ENCODE measurements at places on chromosomes 13 and 19. TPM values are rescaled to one million over a fixed set of nuclear protein-coding genes. Genes with fewer than 3 reads are reported as not detected.

Gene CDK8
- total RNA-seq = 10.5 TPM

Gene MAB21L1
- total RNA-seq = 0.29 TPM

Gene IZUMO2
- total RNA-seq = not detected

Gene GIPC3
- 1.5 TPM for total RNA-seq

Gene ZFP30
- 7.3 TPM for total RNA-seq

GRCh38 chr13:31896427-31896826, 135.1 kb upstream of the FRY start:
- DNase-seq = peak; percentile 34

DNA sequence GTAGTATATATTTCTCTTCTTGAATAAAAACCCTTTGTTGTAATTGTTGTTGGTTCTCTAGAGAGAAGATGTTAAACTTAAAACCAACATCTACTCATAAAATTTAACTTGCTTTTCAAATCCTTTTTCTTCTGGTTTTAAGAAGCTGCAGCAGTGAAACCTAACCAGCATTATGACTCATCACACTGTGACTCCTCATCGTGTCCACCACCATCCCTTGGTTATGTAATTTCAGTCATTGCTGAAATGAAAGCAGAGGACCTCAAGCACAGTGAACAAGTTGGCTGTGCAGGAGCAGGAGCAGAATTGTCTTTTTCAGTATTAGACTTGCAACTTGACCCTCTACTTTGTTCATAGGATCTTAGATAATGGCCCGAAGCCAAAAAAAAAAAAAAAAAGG, 64.9 kb upstream of the HTR2A start:
- DNase-seq = no peak

DNA sequence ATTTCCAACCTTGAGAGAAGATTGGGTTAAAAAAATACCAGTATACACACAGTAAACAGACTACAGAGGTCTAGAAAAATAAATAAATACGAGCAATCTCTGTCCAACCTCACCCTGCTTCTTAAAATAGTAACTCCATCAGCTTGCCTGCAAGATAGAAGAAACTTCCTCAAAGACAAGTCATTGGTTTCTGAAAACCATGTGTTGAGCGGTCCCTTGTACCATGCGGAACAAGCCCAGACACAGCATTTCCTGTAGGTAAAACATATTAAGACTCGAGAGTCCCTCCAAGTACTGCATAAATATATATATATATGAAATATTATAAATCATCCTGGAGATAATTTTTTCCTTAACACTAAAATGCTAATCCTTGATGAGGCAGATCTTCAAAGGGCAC, 157.4 kb downstream of the MZT1 start:
- DNase-seq = no peak

GRCh38 chr13:31747291-31747690, 8.0 kb downstream of the RXFP2 start:
- no peak for DNase-seq

DNA sequence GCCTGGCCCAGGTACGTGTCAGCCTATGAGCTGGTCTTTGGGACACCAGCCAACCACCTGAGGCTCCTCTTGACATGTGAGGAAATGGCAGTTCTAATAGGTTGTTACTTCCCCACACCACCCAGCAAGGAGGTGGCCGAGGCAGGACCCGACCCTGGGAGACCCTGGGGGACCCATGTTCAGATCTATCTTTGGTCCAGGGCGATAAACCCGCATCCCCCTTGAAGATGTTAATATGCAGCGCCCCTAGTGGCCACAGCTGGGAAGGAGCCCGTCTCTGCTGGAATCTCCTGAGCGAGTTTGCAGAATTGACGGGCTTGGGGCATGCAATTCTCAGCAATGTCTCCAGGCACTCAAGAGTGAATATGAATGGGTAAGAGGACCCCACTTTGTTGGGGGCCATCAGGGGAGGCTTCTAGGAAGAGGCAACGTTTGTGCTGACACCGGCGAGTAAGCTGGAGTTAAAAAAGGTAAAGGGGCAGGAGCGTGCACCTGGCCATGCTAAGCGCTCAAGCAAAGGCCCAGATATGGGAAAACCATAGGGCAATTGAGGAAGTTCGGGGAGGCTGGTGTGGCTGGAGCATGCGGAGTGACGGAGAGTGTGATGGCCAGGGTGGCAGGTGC, 1.5 kb upstream of the MYO1F start:
- peak; percentile 77 for DNase-seq

DNA sequence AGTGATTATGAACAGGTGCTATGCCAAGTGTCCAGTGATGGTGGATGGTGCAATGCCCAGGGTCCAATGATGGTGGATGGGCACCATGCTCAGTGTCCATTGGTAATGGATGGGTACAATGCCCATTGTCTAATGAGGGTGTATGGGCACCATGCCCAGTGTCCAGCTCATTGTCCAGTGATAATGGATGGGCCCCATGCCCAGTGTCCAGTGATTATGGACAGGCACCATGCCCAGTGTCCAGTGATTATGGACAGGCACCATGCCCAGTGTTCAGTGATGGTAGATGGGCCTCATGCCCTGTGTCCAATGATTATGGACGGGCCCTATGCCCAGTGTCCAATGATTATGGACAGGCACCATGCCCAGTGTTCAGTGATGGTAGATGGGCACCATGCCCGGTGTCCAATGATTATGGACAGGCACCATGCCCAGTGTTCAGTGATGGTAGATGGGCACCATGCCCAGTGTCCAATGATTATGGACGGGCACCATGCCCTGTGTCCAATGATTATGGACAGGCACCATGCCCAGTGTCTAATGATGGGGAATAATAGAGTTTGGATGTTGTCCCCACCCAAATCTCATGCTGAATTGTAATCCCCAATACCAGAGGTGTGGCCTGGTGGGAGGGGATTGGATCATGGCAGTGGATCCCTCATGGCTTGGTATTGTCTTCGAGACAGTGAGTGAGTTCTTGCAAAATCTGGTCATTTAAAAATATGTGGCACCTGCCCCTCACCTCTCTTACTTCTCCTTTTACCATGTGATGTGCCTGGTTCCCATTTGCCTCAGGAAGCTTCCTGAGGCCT, 87.8 kb downstream of the ANKRD10 start:
- DNase-seq = peak; percentile 66

DNA sequence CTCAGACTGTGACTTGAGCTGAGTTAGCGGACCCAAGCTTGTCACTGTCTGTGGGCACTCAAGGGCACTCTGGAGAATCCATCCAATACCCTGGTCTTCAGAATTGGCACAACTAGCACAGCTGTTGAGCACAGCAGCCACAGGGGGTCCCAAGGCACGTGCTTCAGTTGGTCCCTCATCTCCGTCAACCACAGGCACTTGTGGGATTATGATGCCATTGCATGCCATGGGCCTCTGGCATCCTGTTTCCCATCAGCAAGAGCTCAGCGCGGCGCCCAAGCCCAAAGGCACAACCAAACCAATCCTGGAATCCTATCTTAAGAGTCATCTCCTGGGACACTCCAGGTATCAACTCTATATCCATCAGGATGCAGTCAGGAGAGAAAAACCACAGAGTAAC, 3.7 kb upstream of the B3GNT8 start:
- no peak for DNase-seq

- DNase-seq = no peak
These were observed 1283.7 kb downstream of the PCDH9 start for GRCh38 chr13:65946387-65946786.

GRCh38 chr13:114089751-114090400, 42.5 kb downstream of the RASA3 start:
- DNase-seq = no peak

DNA sequence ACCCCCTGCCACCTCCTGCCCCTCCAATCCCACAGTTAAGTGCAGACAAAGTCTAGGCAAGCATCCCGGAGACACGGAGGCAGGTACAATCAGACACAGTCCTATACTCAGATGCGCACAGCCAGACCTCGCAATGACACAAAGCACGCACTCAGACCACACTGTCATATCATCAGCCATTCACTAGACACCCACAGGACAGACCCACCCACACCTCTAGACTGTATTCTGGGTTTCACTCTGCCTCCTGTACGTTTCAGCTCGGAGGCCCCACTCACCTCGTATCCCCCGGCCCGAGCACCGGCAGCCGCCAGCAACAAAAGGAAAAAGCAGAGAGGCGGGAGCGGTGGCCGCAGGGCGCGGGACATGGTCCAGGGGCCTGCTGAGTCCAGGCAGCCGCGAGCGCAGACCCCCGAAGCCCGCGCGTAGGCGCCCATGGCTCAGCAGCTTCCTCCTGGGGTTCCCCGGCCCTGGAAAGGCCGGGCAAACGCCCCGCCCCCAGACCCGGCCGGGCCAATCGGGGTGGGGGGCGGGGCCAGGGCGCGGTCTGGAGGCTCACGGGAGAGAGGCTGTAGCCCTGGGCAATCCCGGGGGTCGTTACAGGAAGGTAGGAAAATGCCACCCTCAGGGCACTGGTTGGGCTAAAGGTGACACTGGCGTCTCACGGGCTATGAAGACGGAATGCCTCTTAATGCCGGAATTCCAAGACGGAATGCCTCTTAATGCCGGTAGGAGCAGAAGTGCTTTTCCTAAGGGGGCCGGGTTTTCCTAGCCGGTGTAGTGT, at the start of the genes MAN2B1 and WDR83:
Gene MAN2B1 (minus strand): TSS at position 478 of the 784 bp plus-strand sequence. CDS start 41 bp downstream, at position 437.
Gene WDR83 (plus strand): TSS at position 543 of the 784 bp plus-strand sequence. CDS start 2,984 bp downstream, outside the sequence.
- peak; percentile 82 for DNase-seq

DNA sequence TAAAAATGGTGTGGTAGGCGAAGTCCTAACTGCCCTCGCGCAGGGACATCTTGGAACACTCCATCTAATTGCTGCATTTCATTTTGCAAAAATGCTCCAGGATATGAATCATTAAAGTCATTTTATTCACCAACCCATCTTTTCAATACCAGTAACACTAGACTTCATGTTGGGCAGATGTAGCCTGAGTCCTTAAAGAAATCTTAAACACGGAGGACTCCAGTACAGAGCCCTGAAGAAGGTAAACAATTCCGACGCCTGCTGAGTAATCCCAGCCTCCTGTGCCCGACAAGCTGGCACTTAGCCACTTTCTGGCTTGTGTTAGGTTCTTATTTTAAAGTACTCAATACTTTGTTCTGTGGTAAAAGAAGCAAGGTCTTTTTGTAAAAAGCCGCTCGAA, 58.0 kb upstream of the IRS2 start:
- no peak for DNase-seq

DNA sequence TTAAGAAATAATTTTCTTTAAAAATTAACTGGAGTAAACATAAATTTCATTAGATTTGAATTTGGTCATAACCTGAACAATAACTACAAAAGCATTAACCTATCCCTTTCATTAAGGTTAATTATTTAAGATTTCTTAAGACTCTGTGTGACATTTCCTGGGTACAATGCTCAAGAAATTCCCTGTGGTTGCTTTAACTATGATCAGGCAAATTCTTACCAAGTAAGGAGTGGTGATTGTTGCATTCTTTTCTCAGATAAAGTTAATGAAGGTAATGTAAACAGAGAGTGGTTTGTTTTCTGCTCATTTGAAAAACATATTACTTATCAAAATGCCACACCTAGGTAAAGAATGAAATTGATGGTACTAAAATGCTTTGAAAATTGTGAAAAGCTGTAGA, 114.8 kb upstream of the MIR17HG start:
- no peak for DNase-seq

- no peak for DNase-seq
These were observed 80.1 kb downstream of the KLF5 start for GRCh38 chr13:73138638-73139491.

GRCh38 chr13:49532593-49532992, 36.8 kb downstream of the PHF11 start:
- DNase-seq = no peak

GRCh38 chr13:68304286-68304893, 1074.3 kb upstream of the PCDH9 start:
- no peak for DNase-seq

GRCh38 chr19:53704011-53704410, 72.2 kb downstream of the DPRX start:
- DNase-seq = no peak

- no peak for DNase-seq
These were observed 21.8 kb downstream of the MCF2L start for GRCh38 chr13:112990783-112991182.

GRCh38 chr19:51809787-51810186, 14.8 kb downstream of the FPR3 start:
- DNase-seq = peak; percentile 62

- no peak for DNase-seq
These were observed 135.6 kb downstream of the PAN3 start for GRCh38 chr13:28273919-28274318.
